ENCODE measurements at places on chromosomes 3 and 15. TPM values are rescaled to one million over a fixed set of nuclear protein-coding genes. Genes with fewer than 3 reads are reported as not detected.

Gene ATP8B4
- total RNA-seq, result 34.9 TPM

DNA sequence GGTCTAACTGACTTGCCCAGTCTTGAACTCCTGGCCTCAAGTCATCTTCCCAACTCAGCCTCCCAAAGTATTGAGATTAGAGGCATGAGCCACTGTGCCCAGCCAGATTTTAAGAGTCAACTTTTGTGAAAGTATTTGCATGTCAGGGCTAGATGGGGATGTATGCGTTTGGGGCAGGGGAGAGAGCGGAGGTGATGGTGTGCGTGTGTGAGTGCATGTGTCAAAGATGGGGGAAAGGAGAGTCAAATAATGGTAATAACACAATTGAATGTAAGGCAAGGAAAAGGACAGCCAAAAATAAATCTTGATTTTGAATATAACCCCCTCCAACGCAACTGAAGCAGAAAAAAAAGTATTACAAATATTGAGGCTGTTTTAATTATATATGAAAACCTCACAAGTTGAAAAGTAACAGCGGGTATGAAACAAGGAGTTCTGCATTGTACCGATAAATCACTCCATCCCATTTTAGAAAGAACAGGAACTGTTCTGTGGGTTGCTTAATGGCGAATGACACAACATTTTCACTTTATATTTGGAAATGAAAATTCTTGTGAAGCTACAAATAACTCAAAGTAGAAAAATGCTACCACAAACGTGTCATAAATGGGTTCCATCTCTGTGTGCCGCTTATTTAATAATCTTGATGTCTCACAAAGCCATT, 29.9 kb upstream of the LDHAL6B start:
- DNase-seq, result no peak
- no peak overlapping the region for H3K27ac ChIP-seq
- H3K27me3 ChIP-seq, result no peaks in the 10 kb centered on the region

GRCh38 chr15:68830141-68830785, 9.6 kb upstream of the ANP32A start:
- no peaks in the 10 kb centered on the region for H3K4me1 ChIP-seq
- H3K27ac ChIP-seq, result no peak overlapping the region
- H3K36me3 ChIP-seq, result no peaks in the 10 kb centered on the region

GRCh38 chr3:143249014-143249413, 129.4 kb downstream of the CHST2 start:
- no peaks in the 10 kb centered on the region for H3K36me3 ChIP-seq
- no peak overlapping the region for H3K27ac ChIP-seq
- no peaks in the 10 kb centered on the region for H3K4me1 ChIP-seq
- DNase-seq, result no peak

- H3K27ac ChIP-seq, result no peak overlapping the region
- DNase-seq, result no peak
- no peaks in the 10 kb centered on the region for H3K36me3 ChIP-seq
- no peak overlapping the region for H3K4me3 ChIP-seq
These were observed 60.3 kb downstream of the MYO9A start for GRCh38 chr15:72057548-72058091.

- no peak overlapping the region for H3K4me3 ChIP-seq
- no peaks in the 10 kb centered on the region for H3K27me3 ChIP-seq
- DNase-seq, result no peak
- H3K27ac ChIP-seq, result no peak overlapping the region
- H3K4me1 ChIP-seq, result no peaks in the 10 kb centered on the region
These were observed 273.4 kb downstream of the IGSF11 start for GRCh38 chr3:118761291-118761606.

- no peak for DNase-seq
- H3K4me1 ChIP-seq, result no peaks in the 10 kb centered on the region
- no peaks in the 10 kb centered on the region for H3K36me3 ChIP-seq
- H3K27me3 ChIP-seq, result no peaks in the 10 kb centered on the region
- H3K27ac ChIP-seq, result no peak overlapping the region
These were observed 263.6 kb upstream of the HES1 start for GRCh38 chr3:193872265-193872753.

Gene KLHL40
- total RNA-seq, result not detected

Gene ARGFX
- not detected for total RNA-seq

DNA sequence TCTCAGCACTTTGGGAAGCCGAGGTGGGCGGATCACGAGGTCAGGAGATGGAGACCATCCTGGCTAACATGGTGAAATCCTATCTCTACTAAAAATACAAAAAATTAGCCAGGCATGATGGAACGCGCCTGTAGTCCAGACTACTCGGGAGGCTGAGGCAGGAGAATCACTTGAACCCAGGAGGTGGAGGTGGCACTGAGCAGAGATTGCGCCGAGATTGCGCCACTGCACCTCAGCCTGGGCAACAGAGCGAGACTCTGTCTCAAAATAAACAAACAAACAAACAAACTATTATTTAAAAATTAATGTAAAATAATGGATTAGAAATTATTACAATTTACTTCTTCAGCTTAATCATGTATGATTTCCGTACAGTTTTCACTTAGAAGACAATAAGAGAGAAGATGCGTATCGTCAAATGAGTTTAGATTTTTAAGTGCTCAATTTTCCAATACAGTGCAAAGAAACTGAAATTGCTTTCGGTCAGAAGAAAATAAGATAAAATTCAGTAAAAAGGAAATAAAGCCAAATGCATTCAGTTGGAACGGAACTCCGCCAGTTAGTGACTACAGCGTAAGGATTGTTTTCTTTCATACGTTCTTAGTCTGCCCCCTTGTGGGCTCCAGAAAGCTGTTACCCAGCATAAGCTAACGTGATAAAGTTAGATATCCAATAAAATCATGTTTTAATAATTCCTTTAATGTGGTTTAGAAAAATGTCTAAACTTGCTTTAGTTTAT, 24.8 kb downstream of the AADAC start:
- H3K27me3 ChIP-seq, result no peaks in the 10 kb centered on the region
- H3K4me1 ChIP-seq, result no peaks in the 10 kb centered on the region
- no peak overlapping the region for H3K27ac ChIP-seq
- H3K36me3 ChIP-seq, result no peaks in the 10 kb centered on the region
- peak; percentile 60 for DNase-seq
- no peak overlapping the region for H3K4me3 ChIP-seq

DNA sequence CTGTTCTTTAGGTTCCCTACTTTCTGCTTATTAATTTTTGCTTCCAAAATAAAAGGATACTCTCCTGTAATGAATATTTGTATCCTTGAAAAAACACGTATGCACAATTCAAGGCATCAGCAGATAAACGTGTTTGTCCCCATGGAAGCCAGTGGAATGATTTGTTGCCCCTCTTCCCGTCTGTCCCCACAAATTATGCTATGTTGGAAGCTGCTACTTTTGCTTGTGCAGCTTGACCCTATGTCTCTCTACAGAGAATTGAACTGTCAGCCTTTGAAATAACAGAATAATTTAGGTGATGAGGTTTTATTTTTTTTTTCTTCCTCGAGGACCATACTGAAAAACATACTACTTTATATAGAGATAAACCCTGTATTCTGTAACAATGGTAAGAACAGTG, 401.5 kb upstream of the GOLIM4 start:
- H3K4me3 ChIP-seq, result no peak overlapping the region
- H3K27ac ChIP-seq, result no peak overlapping the region
- H3K4me1 ChIP-seq, result no peaks in the 10 kb centered on the region
- no peaks in the 10 kb centered on the region for H3K27me3 ChIP-seq
- DNase-seq, result no peak

DNA sequence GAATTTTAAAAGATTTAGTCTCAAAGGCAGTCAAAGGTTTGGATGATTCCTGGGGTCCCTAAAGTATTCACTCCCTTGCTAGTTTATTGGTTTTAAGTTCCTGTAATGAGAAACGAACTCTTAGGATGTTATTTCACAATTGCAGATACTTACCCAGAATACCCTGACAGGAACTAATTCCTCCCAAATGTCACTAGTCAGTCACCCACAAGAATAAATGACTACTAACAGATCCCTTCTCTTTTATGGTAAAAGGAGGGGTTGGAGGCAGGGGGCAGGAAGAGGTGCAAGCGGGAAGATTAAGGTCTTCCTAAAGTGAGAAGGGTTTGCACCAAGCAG, 174.2 kb upstream of the SLC2A2 start:
- no peak overlapping the region for H3K4me3 ChIP-seq
- H3K27ac ChIP-seq, result no peak overlapping the region
- no peaks in the 10 kb centered on the region for H3K4me1 ChIP-seq
- DNase-seq, result no peak
- H3K27me3 ChIP-seq, result no peaks in the 10 kb centered on the region
- H3K36me3 ChIP-seq, result no peaks in the 10 kb centered on the region

DNA sequence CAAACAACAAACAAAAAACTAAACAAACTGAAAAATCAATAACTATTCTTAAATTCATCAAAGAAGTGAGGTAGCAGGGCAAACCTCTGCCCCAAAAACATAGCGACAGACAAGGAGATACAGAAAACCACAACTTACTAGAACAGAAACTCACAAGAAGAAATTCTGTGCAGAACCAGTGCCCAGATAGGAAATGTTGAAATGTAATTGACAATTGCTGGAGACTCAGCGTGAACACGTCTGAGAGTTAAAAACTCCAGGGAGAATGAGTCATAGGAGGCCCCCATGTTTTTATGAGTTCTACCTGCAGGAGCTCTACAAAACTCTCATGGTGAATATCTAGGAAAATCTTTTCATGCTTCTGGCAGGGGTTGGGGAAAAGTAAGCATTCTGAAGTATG, 95.5 kb upstream of the SETMAR start:
- H3K4me1 ChIP-seq, result no peaks in the 10 kb centered on the region
- no peak overlapping the region for H3K27ac ChIP-seq
- no peak overlapping the region for H3K4me3 ChIP-seq
- no peaks in the 10 kb centered on the region for H3K36me3 ChIP-seq
